SK-N-DZ (cell line): ENCODE measurements at places on chromosomes 5 and 9.

- DNase-seq: no peak
Observed at GRCh38 chr9:23606107-23606506, 219.9 kb downstream of the ELAVL2 start.

- DNase-seq: no peak
Observed at GRCh38 chr9:127245637-127246164, 18.9 kb upstream of the GARNL3 start.

- DNase-seq: no peak
Observed at GRCh38 chr5:128574041-128574440, 36.0 kb upstream of the FBN2 start.

- no peak for DNase-seq
Observed at GRCh38 chr5:33688526-33688925, 203.3 kb downstream of the ADAMTS12 start.
